ENCODE measurements at places on chromosomes 7 and 10.
A peak's percentile ranks its signal among the peaks of the same experiment; 100 is the strongest.

DNA sequence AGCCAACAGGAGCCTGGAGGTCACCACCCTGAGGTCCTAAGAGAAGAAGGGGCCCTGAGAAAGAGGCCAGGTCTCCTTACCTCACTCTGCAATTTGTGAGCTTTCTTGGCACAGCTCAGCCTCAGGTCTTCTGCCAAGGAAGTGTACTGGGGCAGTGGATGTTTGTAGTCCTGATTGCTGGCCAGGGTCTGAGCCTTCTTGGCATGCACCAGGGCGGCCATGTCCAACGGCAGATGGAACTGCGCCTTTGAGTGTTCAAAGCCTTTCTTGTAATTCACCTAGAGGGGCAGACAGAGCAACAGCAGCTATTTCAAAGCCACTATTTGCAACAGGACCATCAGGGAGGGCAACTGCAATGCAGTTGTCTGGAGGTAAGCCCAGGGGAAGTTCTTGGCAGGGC, 51.7 kb downstream of the NRAP start:
- no peak for DNase-seq

DNA sequence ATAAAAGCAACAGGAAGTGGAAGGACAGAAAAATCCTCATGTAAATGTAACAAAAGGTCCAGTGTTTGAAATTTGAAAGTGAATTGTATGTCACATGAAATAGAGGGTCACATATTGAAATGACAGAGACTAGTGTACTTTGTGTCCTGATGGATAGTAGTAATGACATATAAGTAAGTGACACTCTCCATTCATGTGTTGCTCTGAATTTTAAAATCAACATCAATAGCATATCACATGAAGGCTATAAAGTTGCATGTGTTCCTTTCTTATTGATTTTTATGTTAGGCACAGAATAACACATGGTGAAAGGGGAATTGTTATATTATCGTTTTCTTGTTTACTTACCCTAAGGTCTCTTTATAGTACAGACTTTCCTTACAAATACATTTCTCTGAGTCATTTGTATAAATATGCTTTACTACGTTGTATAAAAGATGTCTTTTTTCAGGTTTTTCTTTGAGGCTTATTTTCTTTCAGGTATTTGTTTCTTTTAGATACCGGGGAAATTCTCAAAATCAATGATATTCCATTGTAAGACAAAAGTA, 104.6 kb upstream of the CACNA2D1 start:
- DNase-seq: no peak

GRCh38 chr10:26310361-26310760, 93.8 kb downstream of the GAD2 start:
- no peak for DNase-seq

DNA sequence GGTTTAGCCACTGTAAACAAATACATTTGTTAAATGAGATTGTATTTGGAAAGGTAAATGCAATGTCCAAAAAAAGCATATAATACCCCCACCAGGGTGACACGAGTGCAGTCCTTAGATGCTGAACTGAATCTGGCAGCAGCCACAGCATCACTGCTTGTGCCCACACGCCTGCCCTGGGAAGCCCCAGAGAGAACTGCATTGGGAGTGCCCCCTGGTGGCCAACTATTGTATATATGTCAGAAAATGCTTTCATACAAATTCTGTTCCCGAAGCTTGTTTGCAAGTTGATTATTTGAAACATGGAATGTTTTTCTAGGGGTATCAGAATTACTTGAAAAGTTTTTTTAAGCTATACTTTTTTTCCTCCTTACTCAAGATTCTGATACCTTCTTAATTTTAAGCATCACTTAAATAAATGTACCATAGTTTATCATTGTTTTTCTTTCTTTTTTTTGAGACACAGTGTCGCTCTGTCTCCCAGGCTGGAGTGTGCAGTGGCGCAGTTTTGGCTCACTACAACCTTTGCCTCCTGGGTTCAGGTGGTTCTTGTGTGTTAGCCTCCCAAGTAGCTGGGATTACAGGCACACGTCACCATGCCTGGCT, 50.1 kb downstream of the LANCL2 start:
- peak; percentile 82 for DNase-seq

GRCh38 chr10:129968020-129968852, 4.2 kb upstream of the EBF3 start:
- DNase-seq: peak; percentile 37

GRCh38 chr10:78875331-78875877, 193.4 kb upstream of the ZMIZ1 start:
- DNase-seq: no peak

All from WTC11 (cell line).